Fibroblast of skin of left biceps (primary cell): ENCODE measurements at places on chromosomes 13 and 19.

- no peak for DNase-seq
Observed at GRCh38 chr13:45194081-45194939, 6.5 kb downstream of the KCTD4 start.

DNA sequence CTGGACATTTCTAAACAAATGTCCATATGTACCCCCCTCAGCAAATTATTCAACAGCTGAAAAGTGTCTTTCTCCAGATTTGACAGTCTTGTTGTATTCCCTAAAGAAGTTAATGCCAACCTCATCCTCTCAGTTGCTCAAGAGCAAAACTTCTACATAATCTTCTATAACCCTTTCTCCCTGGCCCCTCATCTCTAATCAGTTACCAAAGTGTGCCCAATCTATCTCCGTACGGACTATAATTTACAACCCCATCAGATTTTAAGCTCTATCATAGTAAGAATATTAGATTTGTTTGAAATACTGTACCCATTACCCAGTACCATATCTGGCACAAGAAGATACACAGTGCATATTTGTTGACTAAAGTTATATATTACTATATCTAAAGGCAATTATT, 101.5 kb downstream of the FGF14 start:
- no peak for DNase-seq

DNA sequence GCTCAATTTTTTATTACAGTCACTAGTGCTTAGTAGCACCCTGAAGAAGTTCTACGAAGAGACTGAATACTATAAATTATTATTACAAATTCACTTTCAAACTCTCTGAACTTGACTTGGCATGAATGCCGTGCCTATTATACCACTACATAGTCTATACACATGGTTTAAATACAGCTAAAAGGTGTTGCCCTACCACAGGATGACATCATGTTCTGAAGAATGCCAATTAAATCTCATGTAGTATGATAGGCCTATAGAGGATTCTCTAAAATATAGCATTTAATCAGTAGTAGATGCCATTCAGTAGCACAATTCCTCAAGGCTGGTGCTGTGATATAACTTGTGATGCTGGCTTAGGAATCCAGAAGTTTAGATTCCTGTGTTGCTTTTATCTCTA, 16.7 kb upstream of the POSTN start:
- DNase-seq, result no peak

DNA sequence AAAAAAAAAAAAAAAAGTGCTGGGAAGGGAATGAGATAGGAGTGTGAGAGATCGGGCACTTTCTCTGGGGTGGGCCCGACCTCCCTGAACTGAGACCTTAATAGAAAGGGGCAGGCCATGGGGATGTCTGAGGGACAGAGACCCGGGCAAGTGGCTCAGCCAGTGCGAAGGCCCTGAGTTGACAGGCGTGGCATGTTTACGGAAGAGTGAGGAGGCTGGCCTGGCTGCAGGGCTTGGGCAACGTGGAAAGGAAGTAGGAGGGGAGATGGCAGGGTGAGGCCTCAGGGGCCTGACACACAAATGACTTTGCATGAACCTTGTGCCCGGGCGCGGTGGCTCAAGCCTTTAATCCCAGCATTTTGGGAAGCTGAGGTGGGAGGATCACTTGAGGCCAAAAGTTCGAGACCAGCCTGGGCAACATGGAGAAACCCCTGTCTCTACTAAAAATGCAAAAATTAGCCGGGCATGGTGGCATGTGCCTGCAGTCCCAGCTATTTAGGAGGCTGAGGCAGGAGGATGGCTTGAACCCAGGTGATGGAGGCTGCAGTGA, 13.9 kb downstream of the FCHO1 start:
- no peak for DNase-seq

- DNase-seq, result no peak
Observed at GRCh38 chr19:48836089-48837017, at the start of gene HSD17B14. HSD17B14 (minus strand) TSS chr19:48836491; CDS start chr19:48836411, 80 bp downstream.

GRCh38 chr19:49642492-49643035, 555 bp downstream of the SCAF1 start:
- no peak for DNase-seq

DNA sequence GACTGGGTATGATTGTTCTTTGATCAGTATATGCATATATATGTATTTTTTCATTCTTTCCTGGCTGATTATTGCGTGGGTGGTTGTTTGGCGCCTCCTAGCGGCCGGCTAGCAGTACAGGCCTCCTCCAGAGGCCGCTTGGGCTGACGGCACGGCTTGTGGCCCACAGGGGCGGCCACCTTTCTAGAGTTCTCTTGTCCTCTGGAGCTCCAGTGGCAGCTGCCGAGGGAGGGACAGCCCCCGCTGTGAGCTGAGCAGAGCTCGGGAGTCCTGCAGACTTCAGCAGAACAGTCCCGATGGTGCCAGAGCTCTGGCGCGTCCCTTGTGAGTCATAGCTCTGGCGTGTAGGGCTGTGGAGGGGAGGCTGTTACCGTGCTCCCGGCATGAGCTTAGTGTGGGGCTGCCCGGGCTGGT, 22.5 kb upstream of the ZNF429 start:
- no peak for DNase-seq

DNA sequence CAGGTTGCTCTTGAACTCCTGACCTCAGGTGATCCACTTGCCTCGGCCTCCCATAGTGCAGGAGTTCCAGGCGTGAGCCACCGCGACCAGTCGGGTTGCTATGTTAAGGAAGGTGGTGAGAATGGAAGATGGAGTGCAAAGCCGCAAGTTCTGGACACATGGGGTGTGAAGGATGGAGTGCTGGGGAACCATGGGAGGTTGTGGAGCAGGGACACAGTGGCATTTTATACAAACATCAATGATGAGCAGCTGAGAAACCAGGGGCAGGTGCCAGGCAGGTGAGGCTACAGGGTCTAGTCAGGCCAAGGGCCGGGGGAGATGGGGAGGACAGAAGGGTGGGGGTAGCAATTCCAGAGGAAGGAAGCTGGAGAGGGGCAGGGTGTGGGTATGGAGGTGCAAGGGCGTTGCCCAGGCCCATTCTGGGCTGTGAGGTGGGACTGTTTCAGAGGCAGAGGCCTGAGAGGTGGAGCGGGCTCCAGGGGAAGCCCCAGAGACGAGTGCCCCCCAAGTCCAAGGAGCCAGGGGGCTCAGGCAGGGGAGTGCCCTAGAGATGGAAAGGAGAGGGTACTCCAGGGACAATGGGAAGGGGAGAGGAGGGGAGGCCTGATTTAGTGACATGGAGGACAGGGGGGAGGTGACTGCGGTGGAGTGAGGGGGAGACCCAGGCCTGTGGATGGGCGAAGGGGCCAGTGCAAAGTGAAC, 1.9 kb upstream of the RAX2 start:
- DNase-seq, result no peak

GRCh38 chr13:31441800-31442510, 242.2 kb downstream of the B3GLCT start:
- DNase-seq, result no peak

DNA sequence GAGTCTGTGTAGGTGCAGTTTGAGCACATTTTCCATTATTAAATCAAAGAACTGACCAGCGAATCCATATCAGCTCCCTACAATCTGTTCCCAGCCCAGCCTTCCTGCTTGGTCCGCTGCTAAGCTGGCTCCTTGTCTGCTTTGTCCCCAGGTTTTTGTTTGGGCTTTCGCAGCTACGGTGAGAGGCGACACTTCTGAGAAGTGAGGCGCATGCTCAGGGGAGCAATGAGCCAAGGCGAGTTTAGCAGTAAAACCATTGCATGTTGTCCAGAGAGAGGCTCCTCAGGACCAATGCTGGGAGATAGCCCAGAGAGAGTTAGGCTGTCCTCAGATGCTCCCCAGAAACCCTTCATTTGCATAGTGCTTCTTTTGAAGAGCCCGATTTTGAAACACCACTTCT, 162.0 kb downstream of the ITGBL1 start:
- no peak for DNase-seq

DNA sequence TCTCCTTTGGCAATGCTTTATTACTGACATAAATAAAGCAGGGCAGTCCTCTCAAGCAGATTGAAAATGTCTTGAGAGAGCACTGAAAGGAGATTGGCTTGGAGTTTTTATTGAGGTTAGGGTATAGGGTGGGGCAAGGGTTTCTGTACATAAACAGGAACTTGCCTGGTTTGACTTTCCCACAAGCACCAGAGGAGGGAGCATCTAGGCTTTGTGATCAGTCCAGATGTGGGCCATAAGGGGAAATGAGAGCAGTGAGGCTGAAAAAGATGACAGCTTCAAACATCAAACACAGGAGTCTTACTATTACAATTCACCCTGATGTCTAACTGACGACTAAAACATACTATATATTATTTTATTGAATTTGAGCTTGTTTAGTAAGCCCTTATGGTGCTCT, 260.9 kb downstream of the MTUS2 start:
- DNase-seq, result no peak

- no peak for DNase-seq
Observed at GRCh38 chr13:97856304-97856675, 97.2 kb upstream of the IPO5 start.

DNA sequence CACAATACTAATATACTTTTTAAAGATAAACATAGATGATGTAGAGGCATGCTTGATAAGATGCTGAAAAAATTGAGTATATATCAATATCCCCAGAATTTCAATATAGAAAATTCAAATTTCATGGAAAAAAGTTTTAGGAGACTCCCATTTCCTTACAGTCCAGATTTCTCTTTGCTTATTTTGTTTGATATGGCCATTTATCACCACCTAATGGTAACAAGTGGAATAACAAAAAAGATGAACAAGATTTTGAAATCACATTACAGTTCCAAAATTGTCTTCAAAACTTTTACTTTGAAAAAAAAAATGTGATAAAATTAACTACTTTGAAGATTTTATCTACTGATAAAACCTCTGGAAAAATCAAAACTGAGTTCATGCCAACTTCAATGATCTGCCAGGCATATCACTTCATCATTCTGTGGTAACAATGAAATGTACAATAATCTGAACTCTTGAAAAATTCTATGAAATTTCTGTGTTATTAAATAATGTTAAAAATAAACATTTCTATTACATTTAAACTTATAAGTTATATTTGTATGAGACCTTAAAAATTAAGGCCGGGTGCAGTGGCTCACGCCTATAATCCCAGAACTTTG, 17.5 kb downstream of the MIPEP start:
- DNase-seq, result peak; percentile 21

GRCh38 chr13:95822303-95822702, 145.4 kb downstream of the DNAJC3 start:
- DNase-seq, result no peak

GRCh38 chr19:32709032-32709431, 10.5 kb upstream of the TDRD12 start:
- no peak for DNase-seq

DNA sequence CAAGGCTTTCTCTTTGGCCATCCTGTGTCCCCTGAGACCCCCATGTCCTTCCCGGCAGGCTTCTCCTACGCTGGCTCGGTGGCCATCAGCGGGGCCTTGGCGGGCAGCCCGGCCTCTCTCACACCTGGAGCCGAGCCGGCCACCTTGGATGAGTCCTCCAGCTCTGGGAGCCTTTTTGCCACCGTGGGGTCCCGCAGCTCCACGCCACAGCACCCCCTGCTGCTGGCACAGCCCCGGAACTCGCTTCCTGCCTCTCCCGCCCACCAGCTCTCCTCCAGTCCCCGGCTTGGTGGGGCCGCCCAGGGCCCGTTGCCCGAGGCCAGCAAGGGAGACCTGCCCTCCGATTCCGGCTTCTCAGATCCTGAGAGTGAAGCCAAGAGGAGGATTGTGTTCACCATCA, 14.2 kb downstream of the PLEKHJ1 start:
- no peak for DNase-seq

DNA sequence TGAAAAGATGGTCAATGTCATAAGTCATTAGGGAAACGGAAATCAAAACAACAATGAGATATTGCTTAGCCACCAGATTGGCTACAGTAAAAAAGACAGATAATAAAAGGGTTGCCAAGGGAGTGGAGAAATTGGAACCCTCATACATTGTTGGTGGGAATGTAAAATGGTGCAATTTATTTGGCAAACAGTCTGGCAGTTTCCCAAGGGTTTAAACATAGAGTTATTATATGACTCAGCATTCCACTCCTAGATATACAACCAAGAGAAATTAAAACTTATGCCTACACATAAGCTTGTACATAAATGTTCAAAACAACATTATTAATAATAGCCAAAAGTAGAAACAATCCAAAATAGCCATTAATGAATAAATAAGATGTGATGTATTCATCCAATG, 9.9 kb upstream of the ZNF227 start:
- no peak for DNase-seq

DNA sequence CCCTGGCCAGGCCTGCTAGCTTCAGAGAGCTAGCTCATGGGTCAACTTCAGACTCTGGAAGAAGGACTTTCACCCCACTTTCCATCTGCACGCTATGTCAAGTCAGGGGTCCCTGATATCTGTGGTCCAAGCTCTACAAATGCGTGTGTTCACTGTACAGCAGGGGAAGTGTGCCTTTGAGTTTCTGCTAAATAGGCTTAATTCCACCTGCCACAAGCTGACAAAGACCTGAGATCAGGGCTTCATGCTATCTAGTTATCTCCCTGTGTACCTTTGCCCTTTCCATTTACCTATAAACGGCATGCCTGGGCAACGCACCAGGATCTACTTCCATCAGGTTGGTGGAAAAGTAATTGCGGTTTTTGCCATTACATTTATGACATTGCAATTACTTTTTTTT, 10.7 kb upstream of the SULT2A1 start:
- no peak for DNase-seq

DNA sequence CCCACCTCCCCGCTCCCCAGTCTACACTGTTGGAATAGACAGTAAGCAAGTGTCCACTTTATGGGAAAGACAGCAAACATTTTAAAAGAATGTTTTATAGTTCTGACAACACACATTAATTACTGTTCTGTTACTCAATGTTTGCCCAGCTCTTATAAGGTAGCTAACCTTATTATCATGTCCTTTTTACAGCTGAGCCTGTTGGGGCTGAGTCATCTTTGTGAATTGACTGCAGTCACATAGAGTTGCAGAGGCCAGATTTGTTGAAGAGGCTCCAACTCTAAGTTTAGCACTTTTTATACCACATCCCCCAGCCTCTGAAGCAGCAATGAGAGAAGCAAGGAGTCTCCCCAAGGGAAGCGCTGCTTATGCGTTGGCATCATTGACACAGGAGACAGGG, 76.2 kb downstream of the C13orf42 start:
- DNase-seq, result no peak

DNA sequence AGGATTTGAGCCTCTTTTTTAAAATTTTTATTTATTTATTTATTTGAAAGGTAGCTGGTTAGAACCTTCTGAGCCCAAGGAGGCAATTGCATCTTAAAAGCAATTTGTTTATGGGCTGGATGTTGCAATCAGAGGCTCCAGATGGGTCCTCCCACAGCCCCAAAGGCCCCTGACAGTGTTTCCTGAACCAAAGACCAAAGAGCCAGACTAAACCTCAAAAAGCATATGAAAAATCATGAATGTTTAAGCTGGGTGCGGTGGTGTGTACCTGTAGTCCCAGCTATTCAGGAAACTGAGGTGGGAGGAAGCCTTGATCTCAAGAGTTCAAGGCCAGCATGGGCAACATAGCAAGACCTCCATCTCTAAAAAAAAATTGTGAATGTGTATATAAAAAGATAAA, 67.8 kb upstream of the RGCC start:
- no peak for DNase-seq
